ENCODE measurements at places on chromosomes 13 and 19. TPM values are rescaled to one million over a fixed set of nuclear protein-coding genes. Genes with fewer than 3 reads are reported as not detected.
A peak's percentile ranks its signal among the peaks of the same experiment; 100 is the strongest.

The MIPEP gene
- 20.3 TPM for total RNA-seq

The LCP1 gene
- total RNA-seq = 54.7 TPM

The THAP8 gene
- 7.9 TPM for total RNA-seq

The IGSF23 gene
- not detected for total RNA-seq

The CYP4F8 gene
- total RNA-seq = not detected

The OR7C1 gene
- not detected for total RNA-seq

The MBD3L2 gene
- total RNA-seq = not detected

The ZNF100 gene
- 3.7 TPM for total RNA-seq

The CRLF1 gene
- total RNA-seq = 53.0 TPM

DNA sequence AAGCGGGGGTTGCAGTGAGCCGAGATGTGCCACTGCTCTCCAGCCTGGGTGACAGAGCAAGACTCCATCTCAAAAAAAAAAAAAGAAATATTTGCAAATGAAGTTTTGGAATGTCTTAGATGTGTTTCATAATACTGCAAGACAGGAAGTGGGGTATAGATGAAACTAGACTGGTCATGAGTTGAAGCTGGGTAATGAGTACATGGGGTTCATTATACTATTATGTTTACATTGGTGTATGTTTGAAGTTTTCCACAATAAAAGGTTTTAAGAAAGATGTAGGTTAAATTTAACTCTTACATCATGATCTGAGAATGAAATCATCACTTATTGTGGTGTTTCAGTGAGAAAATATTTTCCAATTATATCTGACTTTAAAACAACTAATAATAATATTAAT, 19.0 kb downstream of the FNDC3A start:
- no peak for DNase-seq

DNA sequence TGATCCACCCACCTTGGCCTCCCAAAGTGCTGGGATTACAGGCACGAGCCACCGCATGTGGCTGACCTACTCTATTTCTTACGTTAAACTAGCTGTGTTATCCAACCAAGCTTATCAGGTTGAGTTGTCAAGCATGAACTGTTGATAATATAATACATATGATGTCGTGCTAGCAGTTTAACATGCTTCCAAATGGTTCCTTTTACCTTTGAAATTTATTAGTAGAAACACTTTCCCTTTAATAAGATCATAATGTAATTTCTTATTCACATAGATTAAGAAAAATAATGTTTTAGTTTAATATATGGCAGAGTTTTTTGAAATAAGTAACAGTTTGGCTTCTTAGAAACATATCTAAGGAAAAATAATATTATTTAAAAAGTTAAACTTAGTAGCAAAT, 34.4 kb upstream of the VWA8 start:
- no peak for DNase-seq

DNA sequence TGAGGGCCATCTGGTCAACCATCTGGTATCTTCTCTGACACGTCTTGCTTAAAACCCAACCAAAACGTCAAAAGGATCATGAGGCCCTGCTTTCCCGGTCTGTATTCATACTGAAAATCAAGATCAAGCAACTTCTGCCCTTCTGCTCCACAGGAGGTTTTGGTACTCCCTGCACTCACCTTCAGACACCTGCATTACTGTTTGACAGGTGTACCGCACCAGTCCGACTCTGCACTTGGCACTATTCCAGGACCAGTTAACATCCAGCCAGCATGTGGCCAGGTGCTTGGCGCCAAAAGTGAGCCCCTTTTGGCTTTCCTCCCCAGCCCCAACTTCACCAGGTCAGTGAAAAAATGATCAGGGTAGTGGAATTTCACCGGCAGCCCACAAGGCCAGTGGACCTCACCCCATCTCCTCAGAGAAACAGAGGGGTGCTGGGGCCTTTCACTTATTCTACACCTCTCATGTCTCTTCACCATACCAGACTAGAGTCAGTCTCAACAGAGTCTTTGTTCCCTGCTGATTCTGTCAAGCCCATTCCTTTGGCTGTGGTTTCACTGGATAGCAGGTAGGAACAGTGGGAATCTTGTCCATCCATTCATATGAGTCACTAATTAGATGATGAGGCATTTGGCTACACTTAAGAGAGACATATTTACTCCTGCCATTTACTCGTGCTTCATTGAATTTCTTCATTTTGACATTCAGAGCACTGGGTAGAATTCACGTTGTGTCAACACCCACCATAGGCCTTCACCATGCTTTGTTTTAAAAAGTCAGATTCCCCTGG, 85.3 kb downstream of the ZNF726 start:
- no peak for DNase-seq

DNA sequence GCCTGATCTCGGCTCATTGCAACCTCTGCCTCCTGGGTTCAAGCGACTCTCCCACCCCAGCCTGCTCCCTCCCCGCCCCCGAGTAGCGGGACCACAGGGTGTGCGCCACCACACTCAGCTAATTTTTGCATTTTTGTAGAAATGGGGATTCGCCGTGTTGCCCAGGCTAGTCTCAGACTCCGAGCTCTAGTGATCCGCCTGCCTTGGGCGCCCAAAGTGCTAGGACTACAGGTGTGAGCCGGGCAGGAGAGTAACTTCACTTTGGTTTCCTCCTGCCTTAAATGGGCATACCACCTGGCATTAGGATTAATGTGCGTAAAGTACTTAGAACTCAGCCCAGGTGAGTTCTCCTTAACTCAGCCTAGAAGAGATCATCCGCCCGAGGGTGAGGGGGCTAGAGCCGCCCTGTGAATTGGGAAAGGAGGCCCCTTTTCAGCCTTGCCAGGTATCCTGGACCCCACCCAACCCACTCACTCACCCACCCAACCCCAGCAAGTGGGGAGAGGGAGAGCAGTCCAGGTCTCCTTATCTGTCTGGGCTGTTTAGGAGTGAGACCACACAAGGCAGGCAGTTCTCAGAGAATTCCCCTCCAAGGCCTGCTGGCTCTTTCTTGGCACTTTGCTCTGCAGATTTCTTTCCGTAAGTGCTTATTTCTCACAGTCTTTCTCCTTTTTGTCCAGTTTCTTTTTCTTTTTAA, 1.2 kb upstream of the ZFP36 start:
- DNase-seq = no peak

DNA sequence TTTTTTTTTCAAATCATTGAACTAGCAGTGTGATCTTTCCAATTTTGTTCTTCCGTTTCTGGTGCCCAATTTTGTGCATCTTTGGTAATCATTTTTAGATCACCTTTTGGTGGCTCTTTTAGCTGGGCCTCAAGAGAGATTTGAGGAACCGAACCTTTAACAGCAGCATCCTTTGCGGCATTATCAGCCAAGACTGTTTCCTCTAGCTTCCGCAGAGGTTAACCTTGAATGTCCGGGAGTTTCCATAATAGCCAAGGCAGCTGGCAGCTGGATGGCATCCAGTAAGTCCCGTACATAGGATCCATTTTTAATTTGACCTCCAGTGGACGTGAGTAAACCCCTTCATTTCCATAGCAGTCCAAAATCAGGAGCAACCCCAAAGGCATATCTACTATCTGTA, 9.6 kb downstream of the IRGC start:
- no peak for DNase-seq

- DNase-seq = no peak
These were observed 821 bp downstream of the ZNF616 start for GRCh38 chr19:52138983-52139251.

- DNase-seq = no peak
These were observed 174.6 kb downstream of the SPRY2 start for GRCh38 chr13:80166352-80166751.

DNA sequence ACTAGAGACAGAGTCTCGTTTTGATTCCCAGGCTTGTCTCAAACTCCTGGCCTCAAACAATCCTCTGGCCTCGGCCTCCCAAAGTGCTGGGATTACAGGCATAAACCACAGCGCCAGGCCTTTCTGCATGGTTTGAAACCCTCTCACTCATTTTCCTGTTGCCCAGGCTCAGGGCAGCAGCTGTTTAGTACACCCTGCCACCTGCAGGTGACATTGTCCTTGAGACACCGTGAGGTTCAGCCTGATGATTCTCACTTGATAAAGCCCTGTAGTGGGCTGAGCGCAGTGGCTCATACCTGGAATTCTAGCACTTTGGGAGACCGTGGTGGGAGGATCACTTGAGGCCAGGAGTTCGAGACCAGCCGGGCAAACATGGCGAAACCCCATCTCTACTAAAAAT, 12.5 kb downstream of the IL12RB1 start:
- no peak for DNase-seq

GRCh38 chr13:27860743-27861142, 59.1 kb upstream of the PDX1 start:
- DNase-seq = peak; percentile 74

GRCh38 chr19:47390533-47391488, 28.5 kb downstream of the MEIS3 start:
- DNase-seq = no peak

GRCh38 chr19:12723641-12724426, at the start of gene TNPO2:
TNPO2 (minus strand) TSS chr19:12723932; CDS start chr19:12720977, 2,955 bp downstream.
- no peak for DNase-seq

DNA sequence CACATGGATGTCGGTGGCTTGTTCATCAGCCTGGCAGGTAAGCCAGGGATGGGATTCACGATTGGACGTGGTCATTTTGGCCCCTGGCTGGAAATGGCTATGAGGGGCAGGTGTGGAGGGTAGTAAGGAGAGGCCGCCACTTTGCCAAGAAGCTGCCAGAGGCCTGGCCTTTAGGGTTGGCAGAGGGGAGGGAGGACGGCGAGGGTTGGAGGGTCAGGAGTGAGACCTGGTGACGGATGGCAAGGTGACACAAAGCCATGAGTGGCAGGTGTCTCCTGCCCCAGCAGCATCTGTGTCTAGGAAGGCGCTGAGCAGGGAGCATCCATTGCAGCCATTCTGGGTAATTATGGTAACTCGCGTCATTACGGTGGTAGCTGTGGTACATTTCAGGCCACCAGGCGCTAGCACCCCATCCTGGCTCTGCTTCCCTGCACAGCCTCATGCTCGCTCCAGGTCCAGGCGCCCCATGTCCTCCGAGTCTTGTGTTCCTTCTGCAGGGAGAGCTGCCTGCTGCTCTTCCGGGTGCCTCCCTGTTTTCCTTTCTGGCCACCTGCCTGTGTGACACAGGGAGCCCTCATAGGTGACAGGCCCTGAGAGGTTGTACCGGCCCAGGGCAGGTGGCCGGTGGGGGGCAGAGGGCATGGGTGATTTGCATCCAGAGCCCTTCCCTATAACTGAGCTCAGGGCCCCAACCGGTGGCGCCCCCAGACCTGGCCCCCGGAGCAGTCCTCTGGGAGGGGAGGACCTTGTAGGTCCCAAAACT, 4.2 kb downstream of the SSBP4 start:
- no peak for DNase-seq

DNA sequence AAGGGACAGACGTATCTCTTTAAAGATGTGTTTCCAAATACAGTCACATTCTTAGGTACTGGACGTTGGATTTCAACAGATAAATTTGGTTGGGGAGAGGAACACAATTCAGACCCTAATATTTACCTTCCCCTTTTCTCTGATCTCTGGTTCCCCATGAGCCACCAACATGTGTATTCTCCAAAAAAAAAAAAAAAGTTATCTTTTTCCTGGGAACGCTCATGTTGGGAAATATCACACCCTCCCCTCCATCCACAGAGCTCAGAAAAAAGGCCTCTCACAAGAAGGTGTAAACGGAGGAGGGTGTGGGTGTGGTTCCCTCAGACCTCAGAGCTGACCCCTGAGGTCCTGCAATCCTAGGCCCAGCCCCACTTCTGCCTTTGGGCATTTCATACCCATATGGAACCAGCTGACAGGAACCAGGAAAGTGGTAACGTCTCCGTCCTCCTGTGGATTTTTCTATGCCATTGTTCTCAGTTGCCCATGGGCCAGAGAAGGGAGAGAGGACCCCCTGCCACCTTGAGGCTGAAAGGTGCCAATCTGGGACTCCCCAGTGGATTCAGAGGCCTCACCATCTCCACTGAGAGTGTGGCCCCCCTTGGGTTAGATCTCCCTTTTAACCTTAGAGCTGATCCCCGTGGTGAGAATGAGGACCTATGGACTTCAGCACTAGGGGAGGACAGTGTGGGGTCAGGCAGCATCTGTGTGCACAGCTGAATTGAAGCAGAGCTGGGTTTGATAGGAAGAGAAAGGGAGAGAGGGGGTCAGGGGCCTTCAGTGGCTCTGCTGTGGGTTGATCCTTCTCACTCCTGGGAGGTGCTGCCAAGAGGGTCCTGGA, 8.4 kb upstream of the SIGLEC12 start:
- peak; percentile 47 for DNase-seq

- no peak for DNase-seq
These were observed 20.5 kb downstream of the CCDC97 start for GRCh38 chr19:41330481-41330880.

DNA sequence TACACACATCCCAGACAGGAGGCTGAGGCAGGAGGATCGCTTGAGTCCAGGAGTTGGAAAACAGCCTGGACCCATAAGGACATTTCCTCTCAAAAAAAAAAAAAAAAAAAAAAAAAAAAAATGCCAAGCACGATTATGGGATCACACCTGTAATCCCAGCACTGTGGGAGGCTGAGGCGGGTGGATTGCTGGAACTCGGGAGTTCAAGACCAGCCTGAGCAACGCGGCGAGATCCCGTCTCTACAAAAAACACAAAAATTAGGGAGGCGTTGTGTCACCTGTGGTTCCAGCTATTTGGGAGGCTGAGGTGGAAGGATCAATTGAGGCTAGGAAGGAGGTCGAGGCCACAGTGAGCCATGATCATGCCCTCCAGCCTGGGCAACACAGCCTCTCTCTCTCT, 973 bp upstream of the OCEL1 start:
- no peak for DNase-seq

DNA sequence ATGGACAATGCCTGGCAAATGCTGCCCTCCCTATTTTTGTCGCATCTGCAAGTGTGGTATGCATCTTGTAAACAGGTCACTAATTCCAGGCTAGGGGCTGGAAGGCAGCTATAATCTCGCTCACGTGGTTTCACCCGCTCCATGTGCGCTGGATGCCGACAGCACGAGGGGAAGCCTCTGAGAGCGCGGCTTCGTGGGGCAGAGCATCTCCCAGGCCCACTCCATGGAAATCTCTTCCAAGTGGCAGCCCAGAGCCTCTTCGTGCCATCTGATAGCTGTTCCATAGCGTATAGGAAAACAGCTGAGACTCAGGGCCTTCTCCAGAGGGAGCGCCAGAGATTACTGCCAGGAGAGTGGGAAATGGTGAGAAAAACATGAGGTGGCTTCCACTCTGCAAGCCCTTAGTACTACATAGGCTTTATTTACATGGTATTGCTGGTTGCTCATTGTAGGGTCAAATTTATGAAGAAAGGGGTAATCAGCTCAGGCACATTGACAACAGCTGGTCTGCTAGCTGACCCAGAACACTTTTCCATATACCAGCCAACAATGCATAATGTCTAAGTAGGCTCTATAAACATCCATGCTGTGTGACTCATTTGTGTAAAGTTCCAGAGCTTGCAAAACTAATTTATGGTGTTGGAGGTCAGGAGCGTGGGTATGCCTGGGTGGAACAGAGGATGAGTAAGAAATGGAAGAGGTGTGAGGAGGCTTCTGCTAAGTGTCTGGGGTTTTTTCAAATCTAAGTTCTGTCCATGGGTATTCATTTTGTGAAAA, 165.2 kb downstream of the SHISA2 start:
- no peak for DNase-seq

GRCh38 chr19:49453757-49454240, 774 bp downstream of the ALDH16A1 start:
- no peak for DNase-seq

GRCh38 chr19:33612928-33613619, 8.7 kb upstream of the CHST8 start:
- DNase-seq = no peak
